GF-D8 (cell line): ENCODE measurements at places on chromosomes 3 and 15.

DNA sequence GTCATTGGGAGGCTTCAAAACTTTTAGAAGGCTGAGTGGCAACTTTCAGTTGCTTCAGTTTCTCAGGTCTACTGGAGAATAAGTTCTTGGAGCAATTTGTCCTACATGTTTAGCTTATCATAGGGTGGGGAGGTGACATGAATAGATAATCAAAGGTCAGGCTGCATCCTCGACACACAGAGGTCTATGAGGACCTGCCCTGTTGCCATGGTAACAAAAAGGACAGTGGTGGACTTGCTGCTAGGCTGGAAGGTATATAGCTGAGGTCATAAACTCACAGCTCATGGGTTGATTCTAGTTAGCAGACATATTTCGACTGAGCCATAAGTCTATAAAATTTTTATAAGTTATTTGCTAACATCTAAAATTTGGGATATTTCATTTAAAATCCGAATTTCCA, 267.0 kb downstream of the THRB start:
- DNase-seq = no peak

DNA sequence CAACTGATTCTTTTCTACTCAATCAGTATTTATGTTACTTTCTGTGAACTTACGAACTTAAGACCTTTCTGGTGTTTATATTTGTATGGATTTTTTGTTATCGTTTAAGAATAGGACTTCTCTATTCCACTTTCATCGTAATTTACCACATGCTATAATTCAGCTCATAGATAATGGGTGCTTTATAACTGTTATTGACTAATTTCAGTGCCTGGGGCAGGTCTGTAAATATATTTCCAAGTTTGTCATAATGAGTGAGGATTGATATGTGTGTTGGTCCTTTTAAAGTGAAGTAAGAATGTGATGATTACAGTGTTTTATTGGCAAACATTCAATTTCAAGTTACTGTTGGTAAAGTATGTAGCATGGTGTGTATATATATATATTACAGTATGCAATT, 1.8 kb upstream of the NAALADL2 start:
- DNase-seq = no peak

DNA sequence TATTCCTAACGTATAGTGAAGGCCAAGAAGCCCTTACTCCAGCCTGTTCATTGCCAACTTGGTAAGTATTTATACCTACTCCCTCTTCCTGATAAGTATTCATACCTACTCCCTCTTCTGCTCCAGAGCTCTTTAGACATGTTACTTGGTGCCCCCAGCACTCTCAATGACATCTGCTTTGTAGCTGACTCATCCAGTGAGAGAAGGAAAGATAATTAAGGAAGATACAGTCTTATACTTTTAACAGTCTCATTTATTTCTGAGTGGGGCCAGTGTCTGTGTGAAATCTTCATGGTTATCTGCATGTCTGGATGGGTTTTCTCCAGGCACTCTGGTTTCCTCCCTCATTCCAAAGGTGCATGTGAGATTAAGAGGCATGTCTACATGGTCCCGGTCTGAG, 698.7 kb downstream of the FHIT start:
- no peak for DNase-seq

DNA sequence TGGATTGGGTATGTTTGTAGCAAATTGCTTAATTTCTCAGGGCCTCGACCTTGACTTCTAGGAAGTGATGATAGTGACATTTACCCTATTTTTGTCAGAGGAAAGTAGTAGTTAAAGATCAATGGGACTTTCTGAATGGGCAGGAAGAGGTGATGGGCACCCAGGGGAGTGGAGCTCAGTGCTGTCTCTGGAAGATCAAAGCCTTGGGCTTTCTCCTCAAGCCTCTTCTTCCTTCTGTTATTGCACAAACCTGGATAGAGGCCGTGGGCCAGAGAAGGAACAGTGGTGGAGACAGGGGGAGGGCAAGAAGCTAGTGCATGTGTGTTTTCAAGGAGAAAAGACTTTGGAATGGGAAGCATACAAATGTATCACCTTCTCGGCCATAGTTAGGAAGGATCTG, 44.9 kb upstream of the EOMES start:
- DNase-seq = no peak

DNA sequence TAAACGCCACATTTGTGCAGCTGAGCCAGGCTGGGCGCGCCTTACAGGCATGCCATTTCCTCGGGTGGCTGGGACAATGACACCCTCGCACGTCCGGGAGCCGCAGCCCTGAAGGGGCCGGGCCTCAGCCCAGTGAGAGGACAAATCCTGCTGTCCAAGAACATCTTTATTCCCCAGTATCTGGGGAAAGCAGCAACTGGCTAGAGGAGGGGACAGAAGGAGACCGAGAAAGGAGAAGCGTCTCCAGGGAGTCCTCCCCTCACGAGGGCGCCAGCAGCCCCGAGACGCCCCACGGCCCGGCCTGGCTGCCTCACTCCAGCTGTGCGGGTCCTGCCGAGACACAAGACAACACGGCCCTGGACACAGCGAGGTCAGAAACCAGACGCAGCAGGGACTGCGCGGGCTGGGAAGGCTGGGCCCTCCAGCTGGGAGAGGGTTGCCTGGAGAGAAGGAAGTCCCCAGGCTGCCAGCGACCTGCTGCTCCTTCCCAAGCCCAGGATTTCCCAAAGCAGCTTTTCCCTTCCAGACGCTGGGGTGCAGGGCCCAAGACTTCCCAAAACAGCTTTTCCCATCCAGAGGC, 130.2 kb downstream of the CHSY1 start:
- DNase-seq = peak; percentile 35

GRCh38 chr3:64939747-64940450, 252.1 kb upstream of the ADAMTS9 start:
- no peak for DNase-seq

DNA sequence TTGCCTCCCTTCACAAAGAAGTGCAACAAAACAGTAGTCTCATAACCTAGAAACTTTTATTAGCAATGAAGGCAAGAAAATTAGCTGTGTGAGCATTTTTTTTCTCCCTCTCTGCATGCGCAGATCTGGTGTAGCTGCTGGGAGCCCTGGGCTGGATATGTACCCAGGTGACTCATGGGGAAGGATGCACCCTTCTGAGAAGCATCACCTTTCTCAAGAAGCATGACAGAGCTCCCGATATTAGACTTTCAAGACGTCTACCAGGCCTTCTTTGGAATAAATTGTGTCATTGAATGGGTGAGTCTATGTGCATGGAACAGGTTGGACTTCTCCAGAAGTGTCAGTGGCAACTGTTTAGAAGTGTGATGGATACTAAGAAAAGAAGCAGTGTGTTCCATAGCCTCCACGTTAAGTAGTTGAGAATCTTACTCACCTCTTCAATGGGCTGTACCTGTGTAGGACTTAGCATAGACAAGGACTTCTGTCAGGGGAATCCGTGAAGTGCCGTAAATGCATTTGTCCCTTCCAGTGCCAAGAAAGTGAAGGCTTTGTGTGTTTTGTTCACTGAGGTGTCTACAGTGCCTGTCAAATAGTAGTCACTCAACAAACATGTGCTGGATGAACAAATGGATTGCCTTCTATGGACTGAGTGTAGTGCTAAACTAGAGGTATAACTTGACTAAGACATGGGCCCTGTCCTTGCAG, 47.7 kb upstream of the RASGRP1 start:
- no peak for DNase-seq

- no peak for DNase-seq
Observed at GRCh38 chr3:84959470-84960271, 882 bp downstream of the CADM2 start.

DNA sequence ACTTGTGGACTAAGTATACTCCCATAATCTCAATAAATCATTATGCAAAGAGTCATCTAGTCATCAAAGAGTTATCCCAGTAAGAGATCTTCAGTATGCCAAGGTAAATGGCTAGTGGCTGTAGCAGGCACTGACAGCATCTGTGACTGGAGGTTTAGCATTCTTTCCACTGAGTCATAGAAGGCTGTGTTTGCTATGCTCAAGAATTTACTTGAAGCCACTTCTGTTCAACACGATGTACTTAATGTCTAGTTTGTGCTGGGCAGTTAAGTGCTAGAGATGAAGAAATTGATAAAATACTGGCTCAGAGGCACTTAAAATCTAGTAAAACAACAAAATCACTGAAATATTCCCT, 13.0 kb downstream of the ZBED2 start:
- DNase-seq = no peak

DNA sequence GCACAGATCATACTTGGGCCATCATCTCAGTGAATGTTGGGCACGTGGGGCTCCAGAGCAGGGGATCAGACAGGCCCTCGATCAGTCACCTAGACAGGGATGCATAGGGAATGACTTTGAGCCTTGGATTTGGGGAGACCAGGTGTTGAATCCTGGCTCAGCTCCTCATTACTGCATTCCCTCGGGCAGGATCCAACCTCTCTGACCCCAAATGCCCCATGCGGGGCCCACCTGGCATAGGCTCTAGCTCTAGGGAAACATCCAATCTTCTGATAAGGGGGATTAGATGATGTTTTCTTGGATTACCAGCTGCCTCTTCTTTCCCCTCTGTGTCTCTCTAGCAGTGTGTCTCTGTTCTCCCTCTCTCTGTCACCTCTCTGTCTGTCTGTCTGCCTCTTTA, 22.7 kb downstream of the LOXL1 start:
- DNase-seq = no peak

- no peak for DNase-seq
Observed at GRCh38 chr3:196273655-196274054, 13.9 kb downstream of the PCYT1A start.

- DNase-seq = no peak
Observed at GRCh38 chr3:38468765-38469164, 15.1 kb downstream of the ACVR2B start.

GRCh38 chr15:66899555-66900350, 165.6 kb upstream of the SMAD3 start:
- DNase-seq = no peak

- no peak for DNase-seq
Observed at GRCh38 chr3:135272026-135272669, 477.1 kb downstream of the EPHB1 start.

- no peak for DNase-seq
Observed at GRCh38 chr3:169146866-169147237, 516.7 kb downstream of the MECOM start.

DNA sequence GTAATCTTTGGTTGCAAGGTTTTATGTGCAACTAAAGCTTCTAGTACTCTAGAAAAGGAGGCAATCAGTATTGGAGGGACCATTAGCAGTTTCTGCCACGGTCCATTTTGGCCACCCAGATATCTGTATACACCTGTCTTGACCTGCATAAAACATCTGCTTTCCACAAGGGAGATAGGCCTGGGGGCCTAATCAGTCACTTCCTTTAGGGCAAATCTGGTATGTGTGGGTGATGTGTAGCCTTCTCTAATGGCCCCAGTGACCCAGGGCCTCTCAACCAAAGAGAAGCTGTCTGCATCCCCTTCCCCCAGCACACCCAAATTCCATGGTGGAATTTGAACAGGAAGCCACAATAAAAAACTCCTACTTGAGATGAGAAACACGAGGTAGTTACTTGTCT, 19.5 kb downstream of the IRAK2 start:
- DNase-seq = no peak

DNA sequence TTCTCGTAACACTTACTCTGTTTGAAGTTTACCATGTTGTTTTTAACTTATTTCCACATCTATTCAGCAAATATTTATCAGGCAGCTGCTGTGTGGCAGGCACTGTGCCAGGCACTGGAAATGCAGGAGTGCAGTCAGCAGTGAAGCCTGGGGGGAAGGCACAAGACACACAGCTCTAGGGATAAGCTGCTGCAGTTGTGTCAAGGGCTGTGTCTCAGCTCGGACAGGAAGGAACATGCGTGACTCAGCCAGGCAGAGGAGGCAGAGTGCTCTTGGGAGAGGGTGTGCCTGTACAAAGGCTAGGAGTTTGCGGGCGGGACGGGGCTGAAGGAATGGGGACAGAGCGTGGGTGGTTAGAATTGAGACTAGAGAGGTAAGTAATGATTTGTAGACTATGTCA, 24.7 kb downstream of the LYSMD4 start:
- DNase-seq = no peak

DNA sequence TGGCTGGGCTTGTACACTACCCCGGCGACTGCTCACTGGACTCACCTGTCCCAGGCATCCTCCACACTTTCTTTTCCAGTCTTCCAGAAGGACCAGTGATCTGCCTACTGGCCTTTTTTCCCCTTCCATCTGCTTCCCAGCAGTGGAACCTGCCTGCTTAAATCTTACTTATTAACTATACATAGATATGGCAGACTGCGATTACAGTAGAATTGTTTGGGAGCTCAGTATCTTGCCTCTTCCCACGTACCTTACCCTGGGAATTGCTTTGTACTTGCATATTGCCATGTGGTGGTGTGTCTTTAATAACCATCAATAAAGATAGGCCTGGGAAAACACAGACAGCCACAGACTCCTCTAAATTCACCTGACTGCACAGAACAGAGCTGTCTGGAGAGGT, 11.8 kb upstream of the HES1 start:
- no peak for DNase-seq

DNA sequence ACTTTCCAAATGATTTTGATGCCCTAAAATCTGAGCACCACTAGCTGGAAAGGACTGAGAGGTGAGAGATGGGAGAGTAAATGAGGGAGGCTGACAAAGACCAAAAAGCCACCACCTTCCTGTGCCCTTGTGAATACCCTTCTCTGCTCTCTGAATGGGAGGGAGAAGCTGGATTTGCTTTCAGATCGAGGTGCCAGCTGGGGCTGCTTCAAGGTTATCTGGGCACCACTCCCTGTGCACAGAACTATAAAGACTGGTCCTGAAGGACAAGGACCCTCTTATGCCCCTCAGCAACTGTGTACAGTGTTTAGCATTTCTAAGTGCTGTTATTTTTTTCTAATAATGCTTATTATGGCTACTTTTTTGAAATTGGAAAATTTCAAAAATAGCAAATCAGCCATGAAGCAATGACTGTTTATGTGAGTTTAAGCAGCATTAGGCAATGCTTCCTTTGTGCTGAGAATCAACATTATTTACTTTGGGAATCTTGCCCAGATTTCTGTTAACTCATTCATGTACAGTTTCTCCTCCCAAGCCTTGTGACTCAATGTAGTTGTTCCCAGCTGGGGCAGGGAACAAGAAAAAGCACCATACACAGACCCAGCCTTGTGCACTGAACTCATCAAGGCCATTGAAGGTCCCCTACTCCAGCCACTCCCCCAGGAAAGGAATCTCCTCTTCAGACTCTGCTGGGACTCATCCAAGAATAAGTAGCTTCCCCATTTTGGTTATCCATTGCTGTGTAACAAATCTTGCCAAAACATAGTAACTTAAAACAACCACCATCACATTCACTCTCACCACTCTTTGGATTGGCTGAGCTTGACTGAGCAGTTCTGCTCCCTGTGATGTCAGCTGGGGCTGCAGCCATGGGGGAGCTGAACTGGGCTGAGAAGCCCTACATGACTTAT, 37.3 kb upstream of the CDV3 start:
- DNase-seq = no peak

DNA sequence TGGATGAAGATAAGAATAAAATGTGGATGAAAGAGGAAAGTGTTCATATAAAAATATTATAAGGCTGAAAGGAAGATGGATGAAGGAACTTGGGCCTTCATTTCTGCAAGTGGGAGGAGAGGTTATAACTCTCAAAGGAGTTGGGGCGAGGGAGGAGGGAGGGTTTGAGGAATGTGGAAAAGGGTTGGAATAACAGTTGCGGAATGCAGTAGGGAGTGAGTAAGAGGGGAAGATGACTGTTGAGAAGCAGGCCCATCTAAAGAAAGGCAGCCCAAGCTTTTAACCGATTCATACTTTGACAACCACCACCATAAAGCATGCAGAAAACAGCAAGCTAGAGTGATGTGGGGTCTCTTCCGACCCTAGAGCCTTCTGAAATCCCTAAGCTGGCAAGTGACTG, 8.3 kb upstream of the TM4SF4 start:
- no peak for DNase-seq
